Tibial nerve (tissue), 4 donors: ENCODE measurements at places on chromosomes 3 and 15. TPM values are rescaled to one million over a fixed set of nuclear protein-coding genes. Genes with fewer than 3 reads are reported as not detected.

Gene AP3B2
- total RNA-seq = 14.2 TPM

Gene OIP5
- total RNA-seq = 2.7 TPM

Gene MAP2K1
- 30.2 TPM for total RNA-seq

Gene TM6SF1
- total RNA-seq = 9.8 TPM

Gene TLR9
- total RNA-seq = 0.39 TPM

Gene CD86
- total RNA-seq = 5.7 TPM

Gene EIF4E3
- total RNA-seq = 13.5 TPM

Gene SUSD5
- 12.6 TPM for total RNA-seq

GRCh38 chr3:43582866-43583265, 38.9 kb downstream of the ANO10 start:
- no peak for DNase-seq

GRCh38 chr3:122105626-122106025, 50.5 kb downstream of the CD86 start:
- no peak for DNase-seq

- DNase-seq = no peak
Measured at GRCh38 chr3:51955893-51956770, 951 bp downstream of the GPR62 start.

- no peak for DNase-seq
Measured at GRCh38 chr3:168511428-168512014, 415.8 kb upstream of the GOLIM4 start.
